Gastroesophageal sphincter (tissue), 4 donors: ENCODE measurements at places on chromosomes 5 and 9. TPM values are rescaled to one million over a fixed set of nuclear protein-coding genes. Genes with fewer than 3 reads are reported as not detected.

The ATOSB gene
- total RNA-seq, result 13.4 TPM

The MEGF10 gene
- total RNA-seq, result 0.32 TPM

The TRPM3 gene
- total RNA-seq, result 0.47 TPM

The PPIC gene
- total RNA-seq, result 50.7 TPM

The RMI1 gene
- total RNA-seq, result 2.8 TPM

The ARSI gene
- 8.3 TPM for total RNA-seq

The PLEKHG4B gene
- total RNA-seq, result 0.15 TPM

The LHFPL2 gene
- total RNA-seq, result 14.9 TPM

The TTLL11 gene
- 15.1 TPM for total RNA-seq

The GRPEL2 gene
- 12.0 TPM for total RNA-seq

The PARP8 gene
- 40.8 TPM for total RNA-seq

The SNCAIP gene
- 1.1 TPM for total RNA-seq

The SLC36A2 gene
- not detected for total RNA-seq

The C5orf52 gene
- not detected for total RNA-seq

The SUSD3 gene
- not detected for total RNA-seq

The PCDHB9 gene
- 10.9 TPM for total RNA-seq

The PHF24 gene
- total RNA-seq, result 0.81 TPM

The ECSCR gene
- 30.8 TPM for total RNA-seq

The TMEM174 gene
- total RNA-seq, result not detected

The IL4 gene
- total RNA-seq, result not detected

The RNF224 gene
- 0.57 TPM for total RNA-seq

The MYMK gene
- total RNA-seq, result not detected

The RPS14 gene
- total RNA-seq, result 2,761 TPM

The PTGER4 gene
- total RNA-seq, result 26.5 TPM

The ZNF366 gene
- 5.4 TPM for total RNA-seq

The WNT8A gene
- total RNA-seq, result not detected

The WDR38 gene
- total RNA-seq, result not detected

The SLC25A2 gene
- 3.1 TPM for total RNA-seq

The PCDHGC4 gene
- total RNA-seq, result 0.10 TPM

The NR6A1 gene
- total RNA-seq, result 0.16 TPM

The UGT3A1 gene
- total RNA-seq, result not detected

The RASEF gene
- total RNA-seq, result 0.35 TPM

The RPL37 gene
- 67.9 TPM for total RNA-seq

The GRM6 gene
- not detected for total RNA-seq

The FOXI1 gene
- not detected for total RNA-seq

The PDLIM7 gene
- 863 TPM for total RNA-seq

The ITK gene
- total RNA-seq, result 0.52 TPM

The GNA14 gene
- 5.8 TPM for total RNA-seq

The RIC1 gene
- total RNA-seq, result 60.5 TPM

The CDH9 gene
- total RNA-seq, result not detected

The SPINK13 gene
- not detected for total RNA-seq

The ORM1 gene
- not detected for total RNA-seq

The IL33 gene
- total RNA-seq, result 79.1 TPM

The TMC1 gene
- not detected for total RNA-seq

The PCA3 gene
- not detected for total RNA-seq

The BRINP1 gene
- total RNA-seq, result 0.27 TPM

The TUSC1 gene
- 20.5 TPM for total RNA-seq

The GDNF gene
- total RNA-seq, result 6.4 TPM

The KCNN2 gene
- 3.5 TPM for total RNA-seq

The SPINK5 gene
- total RNA-seq, result 47.0 TPM

The PCDHA7 gene
- total RNA-seq, result 0.35 TPM

The SLC36A3 gene
- total RNA-seq, result not detected

The LMNB1 gene
- 3.2 TPM for total RNA-seq
